ENCODE measurements at places on chromosomes 5 and 9.
A peak's percentile ranks its signal among the peaks of the same experiment; 100 is the strongest.

DNA sequence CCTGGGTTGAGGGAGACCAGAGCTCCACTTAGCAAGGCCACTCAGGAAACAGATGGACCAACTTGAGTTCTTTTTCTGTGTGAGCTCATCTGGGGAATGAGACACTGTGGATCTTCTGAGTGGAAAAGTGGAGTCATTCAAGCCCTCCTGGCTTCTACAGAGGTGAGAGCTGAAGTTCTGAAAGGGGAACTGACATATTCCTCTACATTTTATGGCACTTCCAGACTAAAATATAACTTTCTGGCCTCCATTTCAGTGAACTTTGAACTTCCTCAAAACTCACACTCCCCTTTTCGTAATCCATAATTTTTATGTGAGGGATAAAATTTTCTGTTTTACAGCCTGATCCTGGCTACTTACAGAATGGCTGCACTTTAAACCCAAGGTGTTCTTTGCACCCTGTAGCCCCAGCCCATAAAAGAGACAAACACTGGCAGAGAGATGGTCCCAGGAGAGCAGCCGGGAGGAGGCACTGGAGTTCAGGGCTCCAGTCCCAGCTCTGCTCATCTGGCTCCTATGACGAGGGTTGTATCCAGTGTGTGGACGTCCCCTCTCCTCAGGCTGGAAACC, 10.8 kb downstream of the SPAAR start:
- no peaks in the 10 kb centered on the region for H3K27me3 ChIP-seq
- DNase-seq: no peak
- no peaks in the 10 kb centered on the region for H3K36me3 ChIP-seq
- peak overlapping the region; percentile 54 for H3K27ac ChIP-seq

- H3K27me3 ChIP-seq: no peaks in the 10 kb centered on the region
- H3K36me3 ChIP-seq: no peaks in the 10 kb centered on the region
- no peak overlapping the region for H3K27ac ChIP-seq
- DNase-seq: no peak
Measured at GRCh38 chr5:67319935-67320725, 123.5 kb upstream of the CD180 start.

DNA sequence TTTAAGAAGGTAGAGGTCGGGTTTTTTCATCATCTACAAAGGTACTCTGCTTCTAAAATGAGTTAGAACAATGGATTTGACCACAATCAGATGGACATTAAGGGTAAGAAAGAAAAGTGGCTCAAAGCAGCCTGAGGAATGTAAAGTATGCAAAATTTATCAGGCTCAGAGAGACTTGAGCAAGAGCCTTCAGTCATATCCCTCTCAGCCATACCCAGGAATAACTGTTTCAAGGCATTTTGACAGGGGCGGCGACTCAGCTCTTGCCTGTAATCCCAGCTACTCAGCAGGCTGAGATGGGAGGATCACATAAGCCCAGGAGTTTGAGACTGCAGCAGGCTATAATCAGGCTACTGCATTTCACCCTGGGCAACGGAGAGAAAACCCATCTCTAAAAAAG, 38.8 kb upstream of the ANXA2R start:
- H3K27me3 ChIP-seq: no peaks in the 10 kb centered on the region
- no peak overlapping the region for H3K4me3 ChIP-seq
- peaks cover 6% of the 10 kb centered on the region for H3K36me3 ChIP-seq
- no peak for DNase-seq
- no peak overlapping the region for H3K27ac ChIP-seq

- H3K36me3 ChIP-seq: no peaks in the 10 kb centered on the region
- no peak overlapping the region for H3K4me3 ChIP-seq
- no peaks in the 10 kb centered on the region for H3K27me3 ChIP-seq
- DNase-seq: no peak
- no peak overlapping the region for H3K27ac ChIP-seq
- H3K4me1 ChIP-seq: no peaks in the 10 kb centered on the region
Measured at GRCh38 chr5:103454770-103455169, 107.8 kb downstream of the NUDT12 start.

- no peak overlapping the region for H3K4me3 ChIP-seq
- H3K27me3 ChIP-seq: no peaks in the 10 kb centered on the region
- DNase-seq: no peak
Measured at GRCh38 chr9:130766927-130767307, 68.1 kb upstream of the ABL1 start.

DNA sequence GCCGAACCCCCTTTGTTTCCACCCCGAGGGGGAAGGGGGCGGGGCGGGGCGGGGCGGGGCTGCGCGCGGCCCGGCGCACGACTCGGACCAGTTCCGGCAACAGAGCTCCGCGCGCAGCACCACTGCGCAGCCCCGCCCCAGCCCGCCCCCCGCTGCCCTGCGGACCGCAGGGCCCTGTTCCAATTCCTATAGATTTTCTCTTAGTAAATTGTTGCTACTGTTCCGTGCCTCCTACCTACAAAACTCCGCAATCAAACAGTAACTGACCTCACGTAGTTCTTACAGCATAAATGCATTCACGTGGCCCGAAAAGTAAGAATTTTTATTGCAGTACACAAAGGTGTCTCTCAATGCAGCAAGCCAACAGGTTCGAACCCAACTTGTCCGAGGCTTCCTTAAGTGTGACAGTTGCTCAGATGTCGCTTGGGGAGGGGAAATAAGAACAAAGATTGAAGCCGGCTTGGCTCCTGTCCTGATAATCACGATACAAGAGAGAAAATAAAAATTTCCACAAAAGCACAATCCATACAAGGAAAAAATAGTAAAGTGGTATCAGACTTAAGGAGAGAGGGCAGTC, 1.2 kb upstream of the RNF38 start:
- DNase-seq: no peak
- no peaks in the 10 kb centered on the region for H3K36me3 ChIP-seq
- no peaks in the 10 kb centered on the region for H3K27me3 ChIP-seq
- H3K27ac ChIP-seq: peak overlapping the region; percentile 98

GRCh38 chr9:2623288-2624050, 1.9 kb downstream of the VLDLR start:
- peak overlapping the region; percentile 91 for H3K27ac ChIP-seq
- no peak for DNase-seq
- no peaks in the 10 kb centered on the region for H3K36me3 ChIP-seq

- H3K27ac ChIP-seq: no peak overlapping the region
- H3K36me3 ChIP-seq: no peaks in the 10 kb centered on the region
- H3K27me3 ChIP-seq: no peaks in the 10 kb centered on the region
- H3K4me1 ChIP-seq: peaks cover 4% of the 10 kb centered on the region
- H3K4me3 ChIP-seq: no peak overlapping the region
- DNase-seq: no peak
Measured at GRCh38 chr5:9128136-9128535, 417.7 kb downstream of the SEMA5A start.

DNA sequence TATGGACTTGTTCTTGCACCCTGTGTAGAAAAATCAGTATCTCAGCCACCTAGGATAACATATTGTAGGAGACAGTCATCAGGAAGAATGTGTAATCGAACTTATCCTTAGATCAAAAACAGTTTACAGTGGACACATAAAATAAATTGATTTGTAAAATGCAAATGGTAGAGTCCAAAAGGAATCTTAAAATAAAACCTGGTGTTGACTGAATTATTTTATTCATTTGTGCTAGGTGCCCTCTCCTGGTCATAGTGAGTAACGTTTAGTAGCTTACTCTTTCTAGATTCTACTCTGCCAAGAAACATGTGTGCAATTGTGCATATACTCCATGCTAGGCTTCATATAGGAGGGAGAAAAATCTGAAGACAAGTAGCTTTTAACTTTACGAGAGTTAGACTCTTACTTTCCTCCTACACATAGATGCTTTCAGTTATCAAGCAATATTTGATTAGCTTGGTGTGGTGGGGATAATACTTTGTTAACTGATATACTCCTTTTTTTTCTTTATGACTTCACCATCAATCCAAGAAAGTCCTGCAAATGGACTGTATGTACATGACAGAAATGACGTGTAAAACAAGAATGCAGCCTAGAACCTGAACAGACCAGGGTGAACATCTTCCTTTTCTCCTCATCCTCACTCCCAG, 23.7 kb upstream of the LOX start:
- H3K4me3 ChIP-seq: no peak overlapping the region
- DNase-seq: no peak
- H3K27ac ChIP-seq: no peak overlapping the region
- no peaks in the 10 kb centered on the region for H3K27me3 ChIP-seq
- H3K4me1 ChIP-seq: no peaks in the 10 kb centered on the region

DNA sequence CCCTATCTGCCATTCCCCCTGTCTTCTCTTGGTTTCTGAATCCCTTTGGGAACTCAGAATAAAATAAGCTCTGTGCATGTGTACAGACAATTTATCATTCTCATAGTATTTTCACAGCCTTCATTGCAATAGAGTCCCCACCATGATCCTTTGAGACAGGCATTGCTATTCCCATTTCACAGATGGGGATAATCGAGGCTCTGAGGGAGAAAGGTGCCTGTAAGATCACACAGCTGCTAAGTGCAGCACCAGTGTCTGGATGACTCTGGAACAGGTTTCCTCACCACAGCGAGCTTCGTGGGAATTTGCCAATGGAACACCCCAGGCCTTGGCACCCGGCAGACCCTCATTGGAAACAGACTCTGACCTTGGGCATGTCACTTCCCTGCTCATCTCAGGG, 293.6 kb downstream of the NSG2 start:
- H3K27me3 ChIP-seq: peaks cover 84% of the 10 kb centered on the region
- H3K27ac ChIP-seq: no peak overlapping the region
- no peak for DNase-seq
- no peaks in the 10 kb centered on the region for H3K4me1 ChIP-seq
- no peak overlapping the region for H3K4me3 ChIP-seq
- H3K36me3 ChIP-seq: no peaks in the 10 kb centered on the region

DNA sequence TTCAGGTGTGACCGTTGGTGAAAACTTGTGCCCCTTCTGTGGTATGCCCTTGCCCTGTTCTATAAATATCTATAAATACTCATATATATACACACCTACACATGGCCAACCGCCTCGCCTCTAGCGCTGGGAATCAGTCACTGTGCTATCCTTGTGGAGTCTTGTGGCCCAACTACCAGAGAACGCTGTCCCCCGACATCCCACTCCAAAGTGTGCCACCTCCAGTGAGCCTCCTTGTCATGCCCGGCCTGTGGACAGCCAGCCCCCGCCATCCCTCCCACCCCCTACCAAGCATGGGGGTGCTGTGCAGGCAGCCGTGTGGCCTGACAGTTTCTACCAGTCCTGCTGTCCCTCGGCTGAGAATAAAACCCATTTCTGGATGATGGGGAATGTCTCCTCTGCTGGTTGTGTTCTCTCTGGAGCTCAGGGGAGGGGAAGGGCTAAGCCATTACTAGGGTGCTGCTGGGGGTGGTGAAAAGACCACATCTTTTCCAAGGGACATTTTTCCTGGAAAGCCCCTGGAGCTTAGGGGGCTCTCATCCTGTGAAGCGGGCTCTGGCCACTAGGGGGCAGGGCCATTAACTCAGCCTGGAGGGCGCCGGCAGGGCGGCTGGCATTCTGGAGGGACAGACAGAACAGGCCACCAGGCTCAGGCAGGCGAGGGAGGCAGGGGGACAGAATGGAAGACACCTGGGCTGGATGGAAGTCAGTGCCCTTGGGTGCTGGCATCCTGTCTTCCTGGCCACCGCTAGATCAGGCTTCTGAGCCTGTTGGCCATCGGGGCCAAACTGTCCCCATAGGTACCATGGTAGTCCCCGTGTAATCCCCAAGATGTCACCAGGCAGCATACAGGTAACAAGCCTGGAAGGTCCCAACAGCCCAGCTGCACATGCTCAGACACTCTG, 20.7 kb downstream of the GOLGA2 start:
- no peak for DNase-seq
- H3K27ac ChIP-seq: no peak overlapping the region
- H3K4me1 ChIP-seq: peaks cover 11% of the 10 kb centered on the region

DNA sequence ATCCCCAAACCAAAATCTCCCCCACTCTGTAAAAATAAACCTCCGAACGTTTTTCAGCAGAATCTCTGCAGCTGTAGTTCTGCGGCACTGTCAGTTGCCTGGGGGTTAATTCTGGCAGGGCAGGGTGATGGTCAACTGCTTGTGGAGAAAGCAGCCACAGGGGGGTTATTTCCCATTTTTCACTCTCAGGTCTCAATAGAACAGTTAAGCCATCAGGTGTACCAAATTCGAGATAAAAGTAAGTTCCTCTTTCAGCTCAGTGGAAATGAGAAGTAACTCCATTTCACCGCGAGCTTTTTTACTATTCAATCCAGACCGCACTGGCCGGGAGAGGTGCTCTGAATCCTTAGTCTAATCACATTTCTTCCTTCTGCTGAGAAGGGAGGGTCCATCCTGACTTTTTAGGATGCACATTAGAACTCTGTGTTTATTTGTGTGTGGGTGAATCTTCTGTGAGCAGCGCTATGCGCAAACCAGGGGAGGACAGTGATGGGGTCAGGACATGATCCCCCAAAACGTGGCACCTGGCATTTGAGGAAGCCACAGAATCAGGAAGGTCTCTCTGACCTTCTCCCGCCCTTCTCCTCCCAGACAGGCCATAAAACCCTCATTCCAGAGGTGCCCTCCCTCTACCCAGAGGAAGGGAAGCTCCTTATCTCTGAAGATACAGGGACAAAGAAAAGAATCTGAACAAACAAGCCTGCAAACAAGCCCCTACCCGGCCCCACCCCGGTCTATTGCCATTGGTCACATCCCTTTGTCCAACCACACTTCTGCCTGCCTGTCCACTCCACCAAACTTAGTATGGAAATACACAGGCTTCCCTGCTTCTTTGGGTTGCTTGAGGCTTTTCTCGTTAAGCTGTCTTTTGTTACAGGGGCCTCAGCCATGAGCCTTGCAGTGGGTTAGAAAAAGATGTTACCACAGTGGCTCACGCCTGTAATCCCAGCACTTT, 229.0 kb downstream of the ROR2 start:
- peaks cover 13% of the 10 kb centered on the region for H3K4me1 ChIP-seq
- no peak overlapping the region for H3K27ac ChIP-seq
- H3K27me3 ChIP-seq: no peaks in the 10 kb centered on the region

All from esophagus squamous epithelium (tissue), 5 donors.